Gastrocnemius medialis (tissue), 4 donors: ENCODE measurements at places on chromosomes 5 and 9. TPM values are rescaled to one million over a fixed set of nuclear protein-coding genes. Genes with fewer than 3 reads are reported as not detected.

- H3K4me1 ChIP-seq = peaks cover 7% of the 10 kb centered on the region
- no peak for DNase-seq
- no peaks in the 10 kb centered on the region for H3K36me3 ChIP-seq
- H3K27ac ChIP-seq = no peak overlapping the region
- no peaks in the 10 kb centered on the region for H3K27me3 ChIP-seq
- no peak overlapping the region for H3K4me3 ChIP-seq
Observed at GRCh38 chr9:108803428-108804065, 52.2 kb downstream of the ACTL7B start.

GRCh38 chr5:81180780-81181460 lies 52.2 kb upstream of the CKMT2 start:
- H3K4me3 ChIP-seq = no peak overlapping the region
- H3K36me3 ChIP-seq = no peaks in the 10 kb centered on the region
- no peaks in the 10 kb centered on the region for H3K4me1 ChIP-seq
- DNase-seq = no peak
- no peaks in the 10 kb centered on the region for H3K27me3 ChIP-seq
- H3K27ac ChIP-seq = no peak overlapping the region

GRCh38 chr9:124216474-124217176 lies 41.1 kb upstream of the NEK6 start:
- no peaks in the 10 kb centered on the region for H3K36me3 ChIP-seq
- no peaks in the 10 kb centered on the region for H3K4me1 ChIP-seq
- H3K4me3 ChIP-seq = no peak overlapping the region

Gene HAVCR1
- not detected for total RNA-seq

- H3K4me3 ChIP-seq = no peak overlapping the region
- peaks cover 7% of the 10 kb centered on the region for H3K4me1 ChIP-seq
- no peaks in the 10 kb centered on the region for H3K27me3 ChIP-seq
- no peaks in the 10 kb centered on the region for H3K36me3 ChIP-seq
Observed at GRCh38 chr5:116671211-116671736, 96.7 kb upstream of the SEMA6A start.

Gene SERF1B
- 53.8 TPM for total RNA-seq

Gene C9orf152
- total RNA-seq = not detected

Gene PCDHB4
- 3.0 TPM for total RNA-seq

GRCh38 chr9:22228542-22228941 lies 218.1 kb upstream of the DMRTA1 start:
- no peak overlapping the region for H3K4me3 ChIP-seq
- no peaks in the 10 kb centered on the region for H3K4me1 ChIP-seq
- no peak overlapping the region for H3K27ac ChIP-seq
- H3K36me3 ChIP-seq = no peaks in the 10 kb centered on the region

DNA sequence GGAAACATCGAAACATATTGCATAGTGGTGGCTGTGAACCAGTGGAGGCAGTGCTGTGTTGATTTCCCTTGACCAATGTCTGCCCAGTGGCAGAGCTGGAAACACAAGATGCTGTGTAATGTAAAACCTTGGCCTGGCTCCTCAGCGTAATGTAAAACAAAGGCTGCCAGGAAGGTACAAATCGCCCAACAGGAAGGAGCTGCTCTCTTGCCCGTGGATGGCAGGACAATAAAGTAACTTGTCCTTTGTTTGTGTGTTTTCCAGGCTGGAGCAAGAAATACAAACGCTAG lies 143.4 kb downstream of the PALM2AKAP2 start:
- H3K36me3 ChIP-seq = no peaks in the 10 kb centered on the region
- DNase-seq = peak; percentile 73

- H3K27me3 ChIP-seq = no peaks in the 10 kb centered on the region
- H3K36me3 ChIP-seq = no peaks in the 10 kb centered on the region
- H3K4me1 ChIP-seq = no peaks in the 10 kb centered on the region
- no peak for DNase-seq
- no peak overlapping the region for H3K4me3 ChIP-seq
- no peak overlapping the region for H3K27ac ChIP-seq
Observed at GRCh38 chr5:44048276-44048984, 340.8 kb downstream of the FGF10 start.

- no peaks in the 10 kb centered on the region for H3K36me3 ChIP-seq
- H3K27ac ChIP-seq = no peak overlapping the region
- H3K27me3 ChIP-seq = no peaks in the 10 kb centered on the region
- H3K4me1 ChIP-seq = no peaks in the 10 kb centered on the region
- no peak overlapping the region for H3K4me3 ChIP-seq
Observed at GRCh38 chr5:111997308-111997707, 240.3 kb upstream of the NREP start.

- no peaks in the 10 kb centered on the region for H3K27me3 ChIP-seq
- DNase-seq = no peak
- H3K4me3 ChIP-seq = no peak overlapping the region
- no peaks in the 10 kb centered on the region for H3K36me3 ChIP-seq
- peaks cover 9% of the 10 kb centered on the region for H3K4me1 ChIP-seq
Observed at GRCh38 chr9:123658792-123659191, 271.1 kb downstream of the DENND1A start.

DNA sequence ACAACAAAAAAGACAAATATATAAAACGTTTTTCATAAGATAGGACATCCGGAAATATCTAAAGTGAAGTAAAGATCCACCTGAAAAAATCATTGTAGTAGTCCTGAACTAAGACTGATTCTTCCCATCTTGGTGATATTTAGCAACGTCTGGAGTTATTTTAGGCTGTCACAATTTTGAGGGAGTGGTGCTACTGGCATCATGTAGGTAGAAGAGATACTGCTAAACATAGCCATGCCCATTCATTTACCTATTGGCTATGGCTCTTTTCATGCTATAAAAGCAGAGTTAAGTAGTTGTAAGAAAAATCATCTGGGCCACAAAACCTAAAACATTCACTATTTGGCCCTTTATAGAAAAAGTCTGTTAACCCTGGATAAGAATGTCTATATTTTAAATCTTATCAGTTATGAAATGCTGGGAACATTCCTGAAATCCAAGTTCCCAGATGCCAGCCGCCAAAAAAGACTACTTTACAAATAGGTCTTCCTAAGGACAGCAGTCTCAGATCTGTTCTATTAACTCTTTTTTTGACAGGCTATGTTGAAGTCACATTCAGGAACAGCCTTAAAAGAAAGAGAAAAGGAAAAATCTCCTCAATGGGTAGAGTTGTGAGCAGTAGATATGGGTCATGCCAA lies 27.0 kb downstream of the RAPGEF6 start:
- no peaks in the 10 kb centered on the region for H3K36me3 ChIP-seq
- H3K27me3 ChIP-seq = no peaks in the 10 kb centered on the region
- H3K4me3 ChIP-seq = no peak overlapping the region
- H3K4me1 ChIP-seq = peaks cover 37% of the 10 kb centered on the region
- DNase-seq = no peak

DNA sequence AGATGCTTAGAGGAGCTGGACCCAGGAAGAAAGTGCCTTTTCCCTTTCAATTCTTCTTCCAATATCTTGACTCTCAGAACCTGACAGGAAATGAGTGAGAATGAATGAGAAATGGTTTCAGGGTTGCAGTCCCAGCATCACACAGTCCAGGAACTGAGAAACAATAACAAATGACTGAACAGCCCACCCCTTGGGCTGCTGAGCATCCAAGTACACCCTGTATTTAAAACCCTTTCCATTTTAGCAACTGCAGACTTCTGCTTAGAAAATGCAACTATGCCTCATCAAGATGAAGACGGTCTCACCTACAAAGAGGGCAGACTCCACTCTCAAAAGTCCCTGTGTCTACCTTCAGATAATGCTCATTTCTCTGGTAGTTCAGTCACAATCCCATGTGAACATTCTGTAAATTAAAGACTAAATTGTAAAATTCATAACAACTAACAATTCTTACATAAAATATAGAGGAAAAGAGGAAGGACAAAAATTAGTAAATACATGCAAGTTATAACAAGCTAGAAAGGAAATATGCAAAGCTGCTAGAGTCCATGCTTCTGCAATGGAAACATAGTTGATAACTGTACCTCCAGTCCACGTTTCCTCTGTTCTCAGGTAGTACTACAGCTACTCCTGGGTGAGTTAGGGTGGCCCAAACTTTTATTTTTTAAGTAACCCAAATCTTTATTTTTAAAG lies 316.5 kb downstream of the ICE1 start:
- no peaks in the 10 kb centered on the region for H3K36me3 ChIP-seq
- no peak overlapping the region for H3K4me3 ChIP-seq
- no peak for DNase-seq
- no peaks in the 10 kb centered on the region for H3K27me3 ChIP-seq
- no peaks in the 10 kb centered on the region for H3K4me1 ChIP-seq

DNA sequence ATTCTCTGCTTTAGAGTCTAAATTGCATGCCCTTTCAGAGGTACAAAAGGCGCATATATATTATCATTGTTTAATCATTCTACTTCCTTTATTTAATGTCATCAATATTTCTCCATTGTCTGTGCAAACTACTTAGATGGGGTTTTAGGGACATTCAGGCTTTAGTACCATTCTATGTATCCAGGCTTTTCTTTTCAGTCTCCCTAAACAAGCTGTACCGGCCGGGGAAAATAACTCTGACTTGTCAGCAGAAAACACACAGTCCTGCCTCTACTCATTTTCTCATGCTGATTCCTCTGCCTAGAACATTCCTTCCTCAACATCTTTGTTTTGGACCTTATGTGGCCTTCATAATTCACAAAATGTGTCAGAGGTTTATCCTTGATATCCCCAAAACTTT lies 392.1 kb upstream of the DAB2 start:
- H3K36me3 ChIP-seq = no peaks in the 10 kb centered on the region
- no peak overlapping the region for H3K4me3 ChIP-seq
- no peaks in the 10 kb centered on the region for H3K27me3 ChIP-seq
- H3K4me1 ChIP-seq = no peaks in the 10 kb centered on the region
- no peak for DNase-seq

Gene TERT
- total RNA-seq = not detected

Gene GDA
- total RNA-seq = 0.62 TPM

DNA sequence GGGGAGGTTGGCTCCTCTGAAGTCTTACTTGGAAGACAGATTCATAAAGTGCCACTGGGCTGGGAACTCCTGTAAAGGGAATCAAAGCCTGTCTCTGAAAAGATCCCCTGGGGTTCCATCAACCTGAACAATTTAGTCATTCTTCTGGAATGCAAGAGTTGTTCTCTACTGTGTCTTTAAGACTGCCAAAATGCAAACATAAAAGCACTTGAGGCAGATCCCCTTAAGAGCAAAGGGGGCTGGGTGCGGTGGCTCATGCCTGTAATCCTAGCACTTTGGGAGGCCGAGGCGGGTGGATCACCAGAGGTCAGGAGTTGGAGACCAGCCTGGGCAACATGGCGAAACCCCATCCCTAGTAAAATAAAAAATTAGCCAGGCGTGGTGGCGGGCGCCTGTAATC lies 16.7 kb downstream of the CDKN2AIPNL start:
- DNase-seq = no peak
- H3K27me3 ChIP-seq = no peaks in the 10 kb centered on the region
- no peak overlapping the region for H3K27ac ChIP-seq
- H3K4me3 ChIP-seq = no peak overlapping the region

DNA sequence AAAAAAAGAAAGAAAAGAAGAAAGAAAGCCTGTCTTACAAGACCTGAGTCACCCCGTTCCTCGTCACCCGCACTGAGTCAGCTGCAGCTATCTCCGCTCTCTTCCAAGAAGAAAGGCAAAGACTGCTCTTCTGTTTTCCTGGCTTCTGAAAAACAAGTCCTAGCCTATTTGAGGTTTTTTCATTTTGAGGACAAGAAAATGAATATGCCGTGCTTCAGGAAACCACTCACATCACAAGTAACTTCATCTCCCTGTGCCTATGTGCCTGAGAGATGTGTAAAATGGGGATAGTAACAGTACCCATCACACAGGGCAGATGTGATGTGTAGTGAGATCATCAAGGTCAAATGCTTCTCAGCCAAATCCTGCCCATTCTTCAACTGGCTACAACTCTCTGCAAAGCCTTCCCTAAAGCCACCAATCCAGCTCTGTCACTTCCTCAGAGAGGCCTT lies 78.4 kb downstream of the GLDC start:
- H3K4me3 ChIP-seq = no peak overlapping the region
- DNase-seq = no peak

GRCh38 chr5:167065794-167066193 lies 1225.7 kb upstream of the WWC1 start:
- no peaks in the 10 kb centered on the region for H3K4me1 ChIP-seq
- no peaks in the 10 kb centered on the region for H3K27me3 ChIP-seq
- H3K4me3 ChIP-seq = no peak overlapping the region
- H3K27ac ChIP-seq = no peak overlapping the region
- DNase-seq = no peak
- H3K36me3 ChIP-seq = no peaks in the 10 kb centered on the region

- peaks cover 43% of the 10 kb centered on the region for H3K27me3 ChIP-seq
- DNase-seq = no peak
- peak overlapping the region; percentile 32 for H3K4me3 ChIP-seq
- no peak overlapping the region for H3K27ac ChIP-seq
Observed at GRCh38 chr5:33936004-33936380, 194 bp upstream of the RXFP3 start.

- H3K27me3 ChIP-seq = no peaks in the 10 kb centered on the region
- H3K27ac ChIP-seq = no peak overlapping the region
- no peak overlapping the region for H3K4me3 ChIP-seq
Observed at GRCh38 chr5:154351141-154351540, 94.7 kb upstream of the SAP30L start.

DNA sequence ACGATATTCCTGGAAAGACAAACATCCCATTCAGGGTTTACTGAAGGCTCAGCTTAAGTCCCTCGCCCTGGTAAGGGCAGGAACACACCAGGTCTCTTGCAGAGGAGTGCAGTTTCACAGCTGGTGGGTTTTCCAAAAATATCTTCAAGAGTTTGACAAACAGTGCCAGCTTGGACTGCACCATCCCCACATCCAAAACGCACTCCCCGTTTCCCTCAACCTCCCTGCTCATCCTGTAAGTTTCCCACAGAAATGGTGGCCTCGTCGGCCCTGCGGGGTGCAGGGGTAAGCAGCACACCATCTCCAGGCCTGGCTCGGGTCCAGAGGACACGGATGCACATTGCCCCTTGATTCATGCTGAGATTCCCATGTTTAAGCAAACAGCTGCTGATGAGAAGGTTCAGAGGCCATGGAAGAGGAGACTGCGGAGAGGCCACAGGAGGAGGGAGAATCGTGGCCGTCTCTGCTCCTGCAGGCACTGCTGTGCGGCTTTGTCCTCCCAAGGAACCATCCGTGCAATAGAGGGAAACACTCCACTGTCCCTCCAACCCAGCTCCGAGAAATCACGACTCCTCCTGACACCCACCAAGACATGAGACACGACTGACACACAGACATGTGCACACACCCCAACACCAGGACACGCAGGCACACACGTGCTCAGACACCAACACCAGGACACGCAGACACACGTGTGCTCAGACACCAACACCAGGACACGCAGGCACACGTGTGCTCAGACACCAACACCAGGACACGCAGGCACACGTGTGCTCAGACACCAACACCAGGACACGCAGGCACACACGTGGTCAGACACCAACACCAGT lies 24.0 kb upstream of the SLC12A7 start:
- no peak for DNase-seq
- peaks cover 3% of the 10 kb centered on the region for H3K4me1 ChIP-seq
- no peaks in the 10 kb centered on the region for H3K27me3 ChIP-seq
- H3K27ac ChIP-seq = no peak overlapping the region

GRCh38 chr5:156927545-156927944 lies 35.5 kb downstream of the TIMD4 start:
- H3K36me3 ChIP-seq = no peaks in the 10 kb centered on the region
- H3K27me3 ChIP-seq = no peaks in the 10 kb centered on the region
- DNase-seq = no peak
- H3K4me3 ChIP-seq = no peak overlapping the region
- no peak overlapping the region for H3K27ac ChIP-seq
- no peaks in the 10 kb centered on the region for H3K4me1 ChIP-seq
